ENCODE measurements at places on chromosomes 2 and 18. TPM values are rescaled to one million over a fixed set of nuclear protein-coding genes. Genes with fewer than 3 reads are reported as not detected.

MAP3K19 gene
- not detected for total RNA-seq

DNA sequence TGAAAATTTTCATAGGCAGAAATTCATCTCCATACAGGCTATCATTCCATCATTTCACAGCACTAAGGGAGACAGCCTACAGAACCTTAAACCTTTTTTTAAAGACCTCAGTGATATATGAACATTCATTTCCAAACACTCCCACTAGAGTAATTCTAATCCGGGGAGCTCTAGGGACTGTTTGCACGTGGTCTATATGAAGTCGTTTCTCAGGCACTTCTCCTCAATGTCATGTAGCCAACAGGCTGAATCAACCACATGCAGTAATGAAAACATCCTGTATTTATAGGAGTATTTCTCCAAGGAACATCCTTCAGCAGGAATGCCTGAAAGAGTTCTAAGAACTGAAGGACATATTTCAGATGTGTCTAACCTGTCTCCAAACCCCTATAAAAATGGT, 97.3 kb upstream of the CREB1 start:
- peak; percentile 15 for DNase-seq

DNA sequence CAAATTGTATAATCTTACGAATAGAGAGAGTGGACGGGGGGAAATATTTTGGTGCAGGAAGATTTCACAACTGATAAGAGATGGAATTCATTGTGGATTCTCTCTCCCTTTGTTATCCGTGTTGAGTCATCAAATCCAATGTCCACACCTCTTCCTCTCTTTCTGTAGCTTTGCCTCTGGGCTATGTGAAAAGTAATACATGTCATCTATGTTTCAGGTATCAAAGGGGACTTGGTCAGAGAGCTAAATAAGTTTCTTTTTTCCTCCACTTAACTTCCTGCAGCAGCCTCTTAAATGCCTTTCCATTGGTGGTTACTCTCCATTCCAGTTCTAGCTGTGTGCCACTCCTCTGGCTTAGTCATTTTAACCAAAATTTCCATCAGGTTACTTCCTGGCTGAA, 169.3 kb upstream of the NXPH2 start:
- DNase-seq, result no peak

DNA sequence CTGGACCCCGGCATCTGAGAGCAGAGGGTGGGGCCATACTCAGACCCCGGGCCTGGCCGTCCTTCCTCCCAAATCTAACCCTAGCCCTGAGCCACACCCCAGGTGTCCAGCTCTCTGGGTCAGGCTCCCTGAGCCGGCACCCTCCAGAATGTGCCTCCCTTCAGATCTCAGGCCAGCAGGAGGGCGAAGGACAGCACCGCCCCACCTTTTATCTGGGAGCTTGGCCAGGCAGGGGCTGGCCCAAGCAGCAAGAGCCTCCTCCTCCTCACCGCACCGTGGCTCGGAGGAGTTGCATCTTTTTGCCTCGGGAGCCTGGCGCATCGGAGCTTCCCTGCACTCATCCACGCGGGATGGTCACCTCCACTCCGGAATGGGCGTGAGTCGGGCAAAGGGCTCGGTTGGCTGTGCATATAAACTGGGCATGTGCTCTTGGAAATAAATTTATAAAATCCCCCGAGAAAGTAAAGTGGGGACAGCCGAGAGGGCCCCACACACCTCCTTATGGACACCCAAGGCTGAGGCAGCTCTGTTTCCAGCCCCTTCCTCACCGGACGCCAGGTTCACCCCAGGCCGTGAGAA, 69.1 kb upstream of the CTDP1 start:
- peak; percentile 27 for DNase-seq

DNA sequence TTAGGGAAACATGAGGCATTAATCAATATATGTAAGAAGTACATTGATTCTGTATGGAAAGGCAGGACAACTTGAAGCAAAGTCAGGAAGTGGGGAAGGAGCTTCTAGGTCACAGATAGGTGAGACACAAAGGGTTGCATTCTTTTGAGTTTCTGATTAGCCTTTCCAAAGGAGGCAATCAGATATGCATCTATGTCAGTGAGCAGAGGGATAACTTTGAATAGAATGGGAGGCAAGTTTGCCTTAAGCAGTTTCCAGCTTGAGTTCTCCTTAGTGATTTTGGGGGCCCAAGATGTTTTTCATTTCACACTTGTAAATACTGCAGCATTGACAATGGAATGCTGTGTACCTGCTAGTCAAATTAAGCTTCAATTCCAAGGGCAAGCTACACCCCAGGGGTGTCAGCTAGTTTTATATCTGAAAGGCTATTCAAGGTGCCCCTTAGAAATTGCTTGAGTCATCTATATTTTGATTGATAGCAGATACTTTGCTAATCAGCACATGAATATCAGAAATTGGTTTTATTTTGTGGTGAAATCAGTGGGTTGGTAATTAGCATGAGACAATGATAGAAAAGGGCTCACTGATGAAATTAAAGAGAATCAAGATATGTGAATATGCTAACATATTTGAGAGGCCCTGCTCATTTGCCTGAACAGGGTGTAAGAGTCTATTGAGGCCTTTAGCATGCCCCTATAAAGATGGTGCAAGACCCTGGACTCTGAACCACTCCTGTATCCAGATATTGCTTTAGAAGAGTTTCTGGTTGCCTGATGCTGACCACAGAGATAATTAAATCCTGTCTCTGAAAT, 131.5 kb downstream of the TMEM17 start:
- no peak for DNase-seq

- no peak for DNase-seq
Observed at GRCh38 chr2:152167065-152167464, 8.5 kb downstream of the STAM2 start.

DNA sequence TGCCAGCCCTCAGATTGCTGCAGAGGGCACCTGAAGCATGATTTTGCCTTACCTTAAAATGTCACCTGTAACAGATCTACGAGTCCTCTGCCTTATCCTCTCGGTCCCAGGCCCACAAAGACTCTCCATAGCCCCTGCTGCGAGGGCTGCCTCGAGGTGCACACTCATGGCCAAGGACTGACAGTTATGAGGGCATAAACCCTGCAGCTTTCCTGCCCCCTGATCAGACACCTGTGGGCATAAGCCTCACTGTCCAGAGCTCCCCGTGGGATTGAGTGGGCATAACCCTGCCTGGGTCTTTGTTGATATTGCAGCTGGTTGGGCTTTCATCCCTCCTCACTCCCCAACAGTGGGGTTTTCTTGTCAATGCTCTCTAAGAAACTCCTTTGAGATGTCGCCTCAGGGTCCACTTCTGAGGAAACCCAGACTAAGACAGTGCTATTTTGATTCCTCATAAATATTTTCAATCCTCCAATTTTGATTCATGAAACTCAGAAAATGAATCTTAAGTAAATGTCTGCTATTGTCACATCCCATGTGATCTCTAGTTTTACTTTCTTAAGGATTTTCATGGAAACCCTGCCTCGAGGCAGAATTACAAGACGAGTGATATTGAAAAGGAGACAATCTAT, 108.5 kb upstream of the NCK2 start:
- DNase-seq, result no peak

SCRN3 gene
- 22.6 TPM for total RNA-seq

GRCh38 chr2:146927080-146927711, 917.6 kb upstream of the ACVR2A start:
- DNase-seq, result no peak

DNA sequence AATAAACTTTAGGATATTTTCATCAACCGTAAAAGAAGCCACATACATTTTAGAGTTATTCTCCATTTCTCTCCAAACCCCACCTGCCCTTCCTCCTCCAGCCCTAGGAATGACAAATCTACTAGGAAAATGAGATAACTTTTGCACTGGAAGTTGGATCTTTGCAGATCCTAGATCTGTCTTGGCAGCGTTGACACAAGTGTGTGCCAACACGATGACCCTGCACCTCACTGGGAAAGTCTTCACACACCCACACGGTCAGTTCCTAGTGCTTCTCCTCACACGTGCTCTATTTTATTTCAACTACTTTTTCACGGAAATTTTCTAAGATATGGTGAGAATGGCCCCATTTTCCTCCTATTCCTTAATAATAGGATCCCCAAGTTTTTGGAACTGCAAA, 14.1 kb upstream of the HPCAL1 start:
- no peak for DNase-seq

- no peak for DNase-seq
Observed at GRCh38 chr18:74635224-74635975, 37.7 kb downstream of the ZNF407 start.

DNA sequence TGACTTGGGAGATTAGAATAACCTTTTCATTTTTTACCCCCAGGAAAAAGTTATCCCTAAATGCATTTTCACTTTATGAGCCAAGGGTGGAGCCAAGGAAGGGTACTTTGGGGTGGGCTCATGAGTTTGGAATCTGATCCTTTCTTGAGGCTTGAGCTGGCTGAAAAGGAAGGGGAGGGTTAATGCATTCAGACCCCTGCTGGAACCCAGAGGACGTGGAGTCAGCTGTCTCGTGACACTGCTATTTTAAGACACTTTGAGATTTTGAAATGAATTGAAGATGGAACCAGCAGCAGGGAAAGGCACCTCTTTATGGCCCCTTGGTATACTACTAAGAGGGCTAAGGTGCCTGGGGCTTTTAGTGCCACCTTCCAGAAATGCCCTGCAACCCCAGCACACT, 90.4 kb downstream of the MARCHF4 start:
- no peak for DNase-seq

- DNase-seq, result no peak
Observed at GRCh38 chr2:223989206-223989855, 32.1 kb downstream of the MRPL44 start.

Measured in Daoy (cell line).